ENCODE measurements at places on chromosomes 11 and 22.

- DNase-seq: no peak
Measured at GRCh38 chr11:62400281-62400680, 18.6 kb upstream of the SCGB1A1 start.

DNA sequence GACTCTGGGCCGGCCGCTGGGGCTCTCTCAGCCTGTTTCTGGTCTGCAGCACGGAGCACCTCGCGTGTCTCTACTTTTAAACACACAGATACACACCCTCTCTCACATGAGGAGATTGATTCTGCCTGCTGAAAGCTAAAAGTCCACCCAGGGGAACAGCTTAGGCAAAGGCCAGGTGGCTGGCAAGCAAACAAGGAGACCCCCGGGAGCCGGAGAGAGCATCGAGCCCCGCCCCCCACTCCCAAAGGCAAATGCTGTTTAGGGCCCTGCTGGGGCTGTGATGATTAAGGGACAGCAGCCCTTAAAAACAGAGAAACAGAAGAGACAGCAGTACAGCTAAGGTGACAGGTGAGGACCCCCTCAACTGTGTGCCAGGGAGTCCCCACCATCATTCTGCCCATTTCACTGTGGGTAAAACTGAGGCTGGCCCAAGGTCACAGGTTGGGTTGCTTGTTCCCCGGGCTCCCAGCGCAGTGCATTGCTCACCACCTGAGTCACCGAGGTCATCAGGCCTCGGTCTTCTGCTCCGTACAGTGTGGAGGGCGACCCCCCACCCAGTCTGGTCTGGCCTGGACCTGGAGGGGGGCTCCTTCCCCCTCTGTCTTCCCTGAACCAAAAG is 6.8 kb downstream of the CABP7 start:
- DNase-seq: no peak

DNA sequence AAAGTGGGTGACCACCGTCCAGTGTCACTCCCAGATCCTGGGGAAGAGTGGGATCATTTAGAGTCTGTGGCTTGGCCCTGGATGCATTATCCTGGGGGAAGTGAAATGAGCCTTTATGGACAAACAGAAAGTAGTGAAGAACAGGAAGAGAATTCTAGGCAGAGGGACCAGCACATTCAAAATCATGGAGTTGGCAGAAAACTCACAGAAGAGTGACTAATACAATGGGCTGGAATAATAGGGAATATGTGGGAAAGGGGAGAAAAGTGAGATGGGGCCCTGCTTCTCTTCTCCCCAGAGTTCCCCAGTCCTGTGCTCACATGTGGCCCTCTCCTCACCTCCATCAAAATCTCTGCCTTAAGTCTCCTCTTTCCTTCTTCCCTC is 84.3 kb downstream of the CCDC81 start:
- DNase-seq: no peak

DNA sequence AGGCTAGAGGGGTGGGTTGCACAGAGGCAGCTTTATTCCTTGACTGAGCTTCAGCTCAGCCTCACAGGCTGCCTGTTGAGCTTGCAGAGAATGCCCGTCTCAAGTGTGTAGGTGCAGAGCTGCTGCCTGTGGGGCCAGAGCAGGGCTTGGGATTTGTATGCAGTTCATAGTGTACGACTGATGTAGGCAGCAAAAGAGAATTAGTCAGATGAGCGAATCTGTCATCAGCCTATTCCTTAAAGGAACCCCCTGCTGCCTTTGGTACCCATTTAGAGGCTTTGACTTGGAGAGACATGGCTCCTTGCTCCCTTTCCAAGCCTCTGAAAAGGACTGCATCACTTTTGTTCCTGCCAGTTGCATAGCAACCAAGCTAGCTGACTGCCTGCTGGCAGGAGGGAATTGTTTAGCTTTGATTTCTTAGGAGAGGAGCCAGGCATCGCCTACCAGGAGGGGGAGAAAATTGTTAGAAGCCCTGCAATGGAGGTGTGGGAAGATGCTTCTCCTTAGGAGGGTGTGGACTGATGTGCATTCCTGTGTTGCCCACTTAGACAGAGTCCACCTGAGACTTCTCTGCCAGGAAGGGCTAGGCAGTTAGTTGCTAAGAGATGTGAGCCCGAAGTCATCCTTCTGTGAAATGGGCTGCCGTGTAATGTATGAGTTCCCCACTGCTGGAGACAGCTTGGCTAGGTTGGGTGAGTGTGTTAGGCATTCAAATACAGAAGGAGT is 10.9 kb downstream of the ACO2 start:
- no peak for DNase-seq

DNA sequence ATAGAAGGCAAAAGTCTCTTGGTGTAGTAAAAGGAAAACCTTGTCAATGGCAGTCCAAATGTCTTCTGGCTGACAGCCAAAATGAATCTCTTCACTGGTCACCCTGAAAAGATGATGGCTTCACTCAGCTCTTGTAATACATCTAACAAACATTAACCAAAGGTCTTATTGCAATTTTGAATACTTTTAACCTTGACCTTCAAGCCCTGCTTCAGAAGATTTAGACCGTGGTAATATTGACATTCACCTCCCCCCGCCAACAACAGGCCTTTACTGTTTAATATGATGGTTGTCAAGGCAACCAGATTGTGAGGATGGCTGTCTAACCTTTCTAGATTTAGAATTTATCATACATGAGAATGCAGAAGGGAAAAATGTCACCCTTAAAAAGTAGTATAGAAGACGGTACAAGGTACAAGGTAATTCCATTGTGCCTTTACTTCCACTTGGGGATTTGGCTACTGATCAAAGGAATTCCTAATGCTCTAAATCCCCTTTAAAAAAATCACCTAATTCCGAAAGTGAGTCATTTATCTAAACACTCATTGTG is 342.3 kb downstream of the LARGE1 start:
- no peak for DNase-seq

GRCh38 chr11:44498089-44498871 is 67.2 kb upstream of the CD82 start:
- DNase-seq: no peak

GRCh38 chr11:15932417-15932816 is 423.9 kb downstream of the SOX6 start:
- DNase-seq: no peak

GRCh38 chr22:46378426-46379065 is 43.0 kb downstream of the TRMU start:
- no peak for DNase-seq

DNA sequence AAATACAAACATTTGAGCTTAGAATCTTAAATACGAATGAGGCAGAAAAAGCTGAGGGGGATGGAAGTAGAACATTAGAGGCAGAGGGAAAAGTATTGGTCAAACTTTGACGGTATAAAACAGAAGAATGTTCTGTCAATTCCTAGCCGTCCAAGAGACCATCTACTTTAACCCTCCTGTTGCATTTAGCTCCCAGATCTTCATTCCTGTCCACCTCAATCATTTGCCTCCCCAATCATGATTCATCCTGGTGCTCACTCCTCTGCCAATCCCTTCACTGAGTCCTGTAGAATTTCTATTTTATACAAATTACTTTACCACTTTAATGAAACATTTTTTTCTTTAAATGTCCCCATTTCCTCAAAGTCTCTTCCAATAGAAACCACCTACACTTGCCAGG is 28.2 kb downstream of the C2CD3 start:
- no peak for DNase-seq

- DNase-seq: no peak
Measured at GRCh38 chr11:65437436-65438227, 15.0 kb downstream of the NEAT1 start.

DNA sequence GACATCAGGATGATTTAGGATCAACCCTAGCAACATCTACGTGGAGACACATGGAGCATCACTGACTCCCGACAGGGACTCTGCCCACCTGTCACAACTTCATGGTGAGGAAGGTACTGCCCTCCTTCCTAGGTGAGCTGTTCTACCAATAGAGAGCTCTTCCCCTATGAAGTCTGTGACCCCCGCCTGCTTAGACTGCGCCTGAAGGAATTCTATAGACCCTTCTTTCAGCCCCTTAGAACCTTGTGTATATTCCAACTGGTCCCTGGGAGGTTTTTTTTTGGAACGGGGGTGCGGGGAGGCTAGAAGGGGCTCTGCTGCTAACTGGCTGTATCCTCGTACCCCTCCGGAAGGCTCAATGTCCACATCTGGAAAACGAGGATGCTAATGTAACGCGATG is 566 bp downstream of the INTS4 start:
- DNase-seq: no peak

DNA sequence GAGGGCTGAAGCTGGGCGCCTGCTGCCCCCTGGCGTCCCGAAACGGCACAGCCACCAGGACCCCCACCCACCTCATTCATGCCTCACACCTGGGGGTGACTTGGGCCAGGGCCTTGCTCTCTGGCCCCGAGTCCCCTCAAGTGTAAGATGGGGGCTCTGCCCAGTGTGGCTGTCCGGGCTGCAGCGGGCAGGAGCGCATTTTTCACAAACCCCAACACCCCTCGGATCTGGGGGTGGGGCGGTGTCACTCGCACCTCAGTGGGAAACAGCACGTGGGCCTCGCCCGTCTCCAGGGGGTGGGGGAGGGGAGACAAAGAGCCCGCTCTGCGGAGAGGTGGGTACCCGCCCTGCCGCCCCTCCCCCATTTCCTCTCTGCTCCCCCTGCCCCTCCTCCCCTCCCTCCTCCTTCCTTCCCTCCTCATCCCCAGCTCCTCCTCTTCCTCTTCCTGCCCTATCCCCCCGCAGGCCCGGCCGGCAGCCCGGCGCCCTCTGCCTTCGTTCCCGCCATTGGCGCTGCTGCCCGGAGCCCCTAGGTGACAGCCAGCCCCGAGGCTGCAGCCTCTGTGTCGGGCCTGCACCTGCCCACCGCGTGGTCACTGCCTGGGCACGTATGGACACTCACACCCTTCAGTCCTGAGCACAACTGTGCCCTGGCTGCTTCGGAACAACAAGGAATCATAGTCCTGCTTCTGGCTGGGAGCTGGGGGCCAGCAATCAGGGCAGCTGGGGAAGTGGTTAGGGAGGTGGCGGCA is 6.8 kb upstream of the CDKN1C start:
- no peak for DNase-seq

DNA sequence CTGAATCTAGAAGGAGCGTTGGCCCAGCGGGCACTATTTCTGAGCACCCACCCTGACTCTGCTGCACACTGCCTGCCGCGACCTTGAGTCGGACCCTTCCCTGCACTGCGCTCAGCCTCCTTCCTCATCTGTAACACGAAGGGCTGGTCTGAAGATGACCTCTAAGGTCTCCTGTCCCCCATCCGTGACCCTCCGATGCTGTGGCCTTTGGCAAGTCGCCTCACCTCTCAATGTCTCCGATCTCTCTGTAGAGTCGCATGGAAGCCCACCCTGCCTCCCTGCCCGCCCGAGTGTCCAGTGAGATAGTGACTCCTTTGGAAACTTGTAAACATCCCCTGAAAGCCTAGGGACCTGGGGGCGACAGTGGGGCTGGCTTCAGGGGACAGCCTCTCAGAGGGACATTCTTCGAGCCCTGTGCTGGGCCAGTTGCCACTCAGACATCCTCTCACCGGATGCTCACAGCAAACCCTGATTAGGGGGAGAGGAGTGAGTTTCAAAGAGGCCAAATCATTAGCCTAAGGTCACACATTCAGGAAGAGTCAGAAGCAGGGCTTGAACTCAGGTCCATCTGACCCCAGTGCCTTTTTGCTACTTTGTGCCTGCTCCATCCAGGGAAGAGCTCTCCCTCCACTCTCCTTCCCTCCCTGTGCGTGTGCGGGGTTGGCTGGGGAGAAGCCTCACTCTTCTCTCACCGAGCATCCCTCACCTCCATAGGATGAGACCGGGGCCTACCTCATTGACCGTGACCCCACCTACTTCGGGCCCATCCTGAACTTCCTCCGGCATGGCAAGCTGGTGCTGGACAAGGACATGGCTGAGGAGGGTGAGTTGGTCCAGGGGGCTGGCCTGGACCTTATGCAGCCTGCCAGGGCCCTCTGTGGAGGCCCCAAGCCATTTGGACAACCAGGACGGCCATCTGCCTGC is 1.1 kb downstream of the KCTD17 start:
- DNase-seq: no peak

GRCh38 chr22:27317971-27318428 is 483.6 kb downstream of the MN1 start:
- DNase-seq: peak; percentile 26

DNA sequence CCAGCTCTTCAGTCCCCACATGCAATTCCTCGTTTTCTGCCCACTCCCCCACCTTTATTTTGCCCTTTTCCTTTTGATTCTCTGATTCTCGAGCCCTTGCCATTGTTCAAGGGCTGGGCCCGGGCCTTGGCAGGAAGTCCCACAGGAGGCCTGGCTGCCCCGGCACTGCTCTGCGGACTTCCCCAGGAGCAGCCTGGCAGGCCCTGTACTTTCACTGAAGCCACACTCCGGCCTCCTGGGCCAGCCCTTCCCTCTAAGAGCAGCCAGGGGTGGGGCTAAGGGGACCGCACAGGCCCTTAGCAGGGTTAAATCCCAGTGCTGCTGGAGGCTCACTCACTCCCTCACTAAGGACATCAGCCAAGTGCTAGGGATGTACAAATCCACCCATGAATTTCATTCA is 4.1 kb downstream of the LRRC32 start:
- DNase-seq: no peak

DNA sequence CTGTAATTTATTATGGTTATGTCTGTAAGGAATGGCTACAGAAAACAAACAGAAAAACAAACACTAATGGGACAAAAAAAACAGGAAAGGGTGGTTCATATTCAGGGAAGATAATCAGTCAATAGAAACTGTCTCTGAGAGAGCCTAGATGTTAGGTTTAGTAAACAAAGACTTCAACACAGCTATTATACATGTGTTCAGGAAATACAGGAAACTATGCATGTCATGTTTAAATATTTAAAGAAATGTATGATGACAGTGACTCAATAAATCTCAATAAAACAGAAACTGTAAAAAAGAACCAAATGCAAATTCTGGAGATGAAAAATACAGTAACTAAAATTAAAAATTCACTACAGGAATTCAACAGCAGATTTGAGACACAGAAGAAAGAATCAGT is 76.0 kb downstream of the PACS1 start:
- no peak for DNase-seq

DNA sequence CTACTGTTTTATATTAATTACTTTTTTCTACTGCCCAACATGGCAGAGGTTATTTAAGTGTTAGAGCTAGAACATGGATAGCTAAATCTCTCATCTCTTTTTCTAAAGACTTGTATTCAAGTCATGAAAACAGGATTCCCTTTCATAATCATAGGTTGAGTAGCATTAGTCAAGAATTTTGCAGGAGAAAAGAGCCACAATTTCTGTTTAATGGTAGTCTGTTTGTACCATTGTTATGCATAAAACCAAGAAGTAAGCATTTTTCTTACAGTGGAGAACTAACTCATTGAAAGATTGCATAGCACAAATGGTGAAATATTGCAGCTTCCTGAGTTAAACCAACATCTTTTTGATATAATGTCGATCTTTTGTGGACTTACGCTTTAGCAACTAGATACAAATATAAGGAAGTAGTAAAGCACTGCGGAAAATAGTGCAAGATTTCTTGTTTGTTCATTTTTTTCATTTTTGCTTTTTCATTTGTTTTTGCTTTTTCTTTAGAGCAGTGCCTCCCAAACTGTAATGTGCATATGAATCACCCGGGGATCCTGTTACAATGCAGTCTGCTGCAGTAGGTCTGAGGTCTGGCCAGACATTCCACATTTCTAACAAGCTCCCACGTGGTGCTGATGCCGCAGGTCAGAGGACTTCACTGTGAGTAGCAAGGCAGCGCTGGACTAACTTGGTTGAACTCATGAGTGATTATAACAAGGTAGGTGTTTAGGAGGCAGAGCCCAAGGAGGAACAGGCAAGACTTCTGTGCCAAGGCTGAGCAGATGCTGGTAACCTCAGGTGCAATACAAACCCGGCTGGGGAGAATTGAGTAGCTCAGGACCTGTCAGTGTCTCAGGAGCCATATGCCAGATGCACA is 4.6 kb downstream of the ETS1 start:
- peak; percentile 77 for DNase-seq

GRCh38 chr11:62383822-62384221 is 35.0 kb upstream of the SCGB1A1 start:
- no peak for DNase-seq

Measured in HFF-Myc (cell line).